ENCODE measurements at places on chromosomes 4 and X. TPM values are rescaled to one million over a fixed set of nuclear protein-coding genes. Genes with fewer than 3 reads are reported as not detected.

- no peaks in the 10 kb centered on the region for H3K4me1 ChIP-seq
- no peak for DNase-seq
- H3K27ac ChIP-seq = no peak overlapping the region
- H3K27me3 ChIP-seq = no peaks in the 10 kb centered on the region
Observed at GRCh38 chr4:139523076-139523475, 32.9 kb downstream of the SETD7 start.

The PNMA3 gene
- not detected for total RNA-seq

GRCh38 chrX:133575501-133576136 is 160.3 kb upstream of the GPC4 start:
- DNase-seq = no peak
- H3K4me3 ChIP-seq = no peak overlapping the region
- H3K27me3 ChIP-seq = peaks cover 27% of the 10 kb centered on the region
- H3K4me1 ChIP-seq = no peaks in the 10 kb centered on the region
- H3K27ac ChIP-seq = no peak overlapping the region
- no peaks in the 10 kb centered on the region for H3K36me3 ChIP-seq

- H3K27me3 ChIP-seq = no peaks in the 10 kb centered on the region
- H3K4me3 ChIP-seq = no peak overlapping the region
- H3K36me3 ChIP-seq = no peaks in the 10 kb centered on the region
Observed at GRCh38 chrX:106302304-106302703, 134.2 kb downstream of the PWWP3B start.

DNA sequence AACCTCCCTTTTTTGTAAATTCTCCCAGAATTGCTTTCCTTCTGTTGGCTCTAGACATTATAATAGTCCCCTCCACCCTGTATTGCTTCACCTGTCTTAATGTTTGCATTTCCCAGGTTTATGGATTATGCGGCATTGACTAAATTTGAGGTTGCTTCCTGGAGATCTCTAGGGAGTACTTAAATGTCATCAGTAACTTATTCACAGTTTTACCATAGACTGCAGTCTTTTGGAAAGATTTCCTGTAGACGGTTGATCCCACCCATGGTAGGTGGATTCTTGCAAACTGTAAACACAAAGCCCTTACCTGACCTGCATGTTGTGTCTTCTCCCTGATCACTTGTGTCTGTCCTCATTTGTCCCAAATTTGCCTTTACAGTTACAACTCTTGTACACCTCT is 6.2 kb upstream of the NOX1 start:
- no peaks in the 10 kb centered on the region for H3K4me1 ChIP-seq
- H3K27me3 ChIP-seq = peaks cover 33% of the 10 kb centered on the region
- no peak overlapping the region for H3K4me3 ChIP-seq
- no peak for DNase-seq

DNA sequence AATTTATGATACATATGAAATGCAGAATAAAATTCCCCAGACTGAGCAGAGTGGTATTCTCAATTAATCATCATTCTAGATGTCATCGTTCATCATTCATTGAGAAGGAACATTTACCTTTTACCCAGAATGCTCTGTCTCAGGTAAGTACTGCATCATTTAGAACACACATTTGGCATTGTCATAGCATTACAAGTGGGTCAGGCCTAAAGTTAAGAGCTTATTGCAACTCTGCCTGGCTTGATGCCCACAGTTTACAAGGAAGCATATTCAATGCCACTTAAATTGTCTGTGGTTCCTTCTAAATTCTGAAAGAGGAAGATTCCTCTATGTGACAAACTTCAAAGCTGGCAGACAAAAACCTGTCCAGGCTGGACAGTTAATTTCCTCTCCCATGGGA is 87.3 kb downstream of the CAMK2D start:
- H3K27me3 ChIP-seq = no peaks in the 10 kb centered on the region
- no peak overlapping the region for H3K27ac ChIP-seq
- no peak for DNase-seq
- no peaks in the 10 kb centered on the region for H3K36me3 ChIP-seq
- peaks cover 11% of the 10 kb centered on the region for H3K4me1 ChIP-seq
- H3K4me3 ChIP-seq = no peak overlapping the region

- H3K4me1 ChIP-seq = no peaks in the 10 kb centered on the region
- no peak overlapping the region for H3K27ac ChIP-seq
- DNase-seq = no peak
- no peaks in the 10 kb centered on the region for H3K36me3 ChIP-seq
- no peaks in the 10 kb centered on the region for H3K27me3 ChIP-seq
Observed at GRCh38 chr4:13665701-13666660, 38.5 kb upstream of the BOD1L1 start.

DNA sequence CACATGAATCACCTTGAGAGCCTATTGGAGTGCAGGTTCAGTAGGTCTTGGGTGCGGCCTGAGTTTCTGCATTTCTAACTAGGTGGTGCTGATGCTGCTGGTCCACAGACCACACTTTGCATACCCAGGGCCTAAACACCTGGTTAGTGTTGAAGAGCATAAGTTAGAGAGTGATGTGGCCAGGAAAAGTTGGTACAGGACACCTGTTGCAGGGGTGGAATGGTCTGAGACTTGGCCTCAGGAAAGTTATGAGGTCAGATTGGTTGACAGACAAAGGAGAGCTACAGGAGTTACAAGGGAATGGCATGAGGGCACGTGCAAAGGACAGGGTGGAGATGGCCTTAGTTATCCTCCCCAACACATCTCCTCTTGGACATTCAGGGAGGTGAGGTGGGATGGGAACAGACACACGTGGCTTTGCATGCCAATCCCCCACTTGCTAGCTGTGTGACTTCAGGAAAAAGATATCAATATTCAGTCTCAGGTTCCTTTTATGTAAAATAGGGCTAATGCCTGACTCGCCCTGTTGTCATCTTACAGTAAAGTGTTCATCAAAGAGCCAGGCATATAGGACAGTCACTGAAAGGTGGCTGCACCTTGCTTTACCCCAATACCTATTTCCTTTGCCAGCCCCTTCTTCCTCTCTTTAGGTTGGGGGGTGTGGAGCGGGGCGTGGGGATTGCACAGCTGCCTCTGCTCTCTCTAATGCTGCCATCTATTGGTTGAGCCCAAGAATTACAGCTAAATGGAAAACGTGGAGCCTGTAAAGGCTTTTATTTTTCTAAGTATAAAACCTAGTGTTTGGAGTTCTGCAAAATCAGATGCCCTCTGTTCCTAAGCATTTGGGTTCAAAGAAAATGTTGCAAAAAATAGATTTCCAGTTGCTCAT is 47.5 kb downstream of the ATG4A start:
- no peak for DNase-seq
- peaks cover 49% of the 10 kb centered on the region for H3K27me3 ChIP-seq
- no peak overlapping the region for H3K27ac ChIP-seq

DNA sequence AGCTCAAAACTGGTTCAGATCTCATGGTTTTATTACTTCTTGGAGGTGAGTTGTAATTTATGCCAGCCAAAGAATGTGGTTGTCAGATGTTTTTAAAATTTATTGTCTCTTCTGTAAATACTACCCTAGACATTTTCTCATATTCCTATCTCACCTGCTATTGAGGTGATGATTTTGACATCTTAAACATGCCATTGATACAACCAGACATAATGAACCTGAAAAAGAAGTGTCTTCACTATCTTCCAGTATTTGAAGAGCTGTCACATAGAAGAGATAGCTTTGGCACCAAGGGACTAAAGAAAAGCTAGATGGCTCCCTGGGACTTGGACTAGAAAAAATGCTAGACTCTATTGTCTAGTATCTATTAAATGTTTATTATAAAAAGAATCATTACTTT is 155.7 kb downstream of the RAP1GDS1 start:
- no peaks in the 10 kb centered on the region for H3K4me1 ChIP-seq
- H3K4me3 ChIP-seq = no peak overlapping the region
- H3K27ac ChIP-seq = no peak overlapping the region
- no peaks in the 10 kb centered on the region for H3K36me3 ChIP-seq
- H3K27me3 ChIP-seq = no peaks in the 10 kb centered on the region
- DNase-seq = no peak

- no peak overlapping the region for H3K4me3 ChIP-seq
- no peaks in the 10 kb centered on the region for H3K36me3 ChIP-seq
- H3K27me3 ChIP-seq = peaks cover 11% of the 10 kb centered on the region
- no peak overlapping the region for H3K27ac ChIP-seq
Observed at GRCh38 chrX:154648931-154649330, 4.4 kb downstream of the CTAG2 start.

DNA sequence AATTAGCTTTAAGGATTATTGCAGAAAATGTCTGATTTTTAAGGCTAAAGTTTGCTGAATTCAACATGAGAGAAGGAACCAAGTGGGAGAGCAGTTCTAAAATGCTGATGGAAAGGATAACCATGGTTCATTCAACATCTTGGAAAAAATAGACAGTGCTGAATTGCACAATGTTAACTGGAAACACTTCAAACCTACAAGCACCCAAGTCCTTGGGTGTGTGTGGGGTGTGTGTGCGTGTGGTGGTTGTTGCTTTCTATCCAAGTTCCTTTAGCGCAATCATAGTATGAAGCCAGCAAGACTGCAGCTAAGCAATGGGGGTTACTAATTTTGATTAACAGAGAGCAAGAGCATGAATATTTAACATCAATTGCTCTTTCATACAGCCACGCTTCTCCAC is 29.3 kb upstream of the SCOC start:
- no peak overlapping the region for H3K4me3 ChIP-seq
- H3K27me3 ChIP-seq = no peaks in the 10 kb centered on the region
- no peak for DNase-seq
- no peak overlapping the region for H3K27ac ChIP-seq
- no peaks in the 10 kb centered on the region for H3K4me1 ChIP-seq
- no peaks in the 10 kb centered on the region for H3K36me3 ChIP-seq

GRCh38 chr4:1183985-1184773 is 11.8 kb upstream of the SPON2 start:
- peak; percentile 14 for DNase-seq
- H3K27me3 ChIP-seq = no peaks in the 10 kb centered on the region
- H3K36me3 ChIP-seq = no peaks in the 10 kb centered on the region
- H3K27ac ChIP-seq = peak overlapping the region; percentile 48

GRCh38 chr4:79362626-79363025 is 36.8 kb upstream of the NAA11 start:
- H3K4me3 ChIP-seq = no peak overlapping the region
- H3K27ac ChIP-seq = no peak overlapping the region
- no peaks in the 10 kb centered on the region for H3K4me1 ChIP-seq

GRCh38 chr4:11139871-11140270 is 288.8 kb downstream of the HS3ST1 start:
- DNase-seq = no peak
- H3K4me1 ChIP-seq = no peaks in the 10 kb centered on the region
- H3K27ac ChIP-seq = no peak overlapping the region
- no peaks in the 10 kb centered on the region for H3K36me3 ChIP-seq

The JCHAIN gene
- 337 TPM for total RNA-seq

DNA sequence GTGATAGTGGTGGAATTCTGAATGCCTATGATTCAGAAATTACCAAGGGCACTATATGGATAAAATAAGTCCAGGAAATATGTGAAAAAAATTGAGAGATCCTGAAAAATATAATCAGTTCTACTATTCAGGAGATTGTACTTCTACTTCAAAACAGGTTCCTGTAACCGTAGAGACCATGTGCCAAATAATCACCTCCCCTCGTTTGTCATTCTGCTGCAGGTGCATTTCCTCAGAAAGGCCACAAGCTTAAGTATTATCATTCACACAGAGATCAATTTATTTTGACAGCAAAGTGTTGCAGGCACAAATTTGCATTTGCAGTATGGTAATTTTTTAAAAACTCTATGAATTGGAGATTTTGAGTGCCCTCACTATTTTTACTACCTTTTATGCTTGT is 1000.0 kb downstream of the CCSER1 start:
- no peaks in the 10 kb centered on the region for H3K36me3 ChIP-seq
- H3K27me3 ChIP-seq = no peaks in the 10 kb centered on the region

The AIFM1 gene
- total RNA-seq = 13.5 TPM

GRCh38 chr4:38075370-38076152 is 115.4 kb downstream of the PTTG2 start:
- no peaks in the 10 kb centered on the region for H3K36me3 ChIP-seq
- no peak for DNase-seq
- H3K4me3 ChIP-seq = no peak overlapping the region
- no peaks in the 10 kb centered on the region for H3K27me3 ChIP-seq
- no peaks in the 10 kb centered on the region for H3K4me1 ChIP-seq
- peak overlapping the region; percentile 1 for H3K27ac ChIP-seq

GRCh38 chr4:2060611-2061185 is 1.6 kb downstream of the NAT8L start:
- H3K4me3 ChIP-seq = no peak overlapping the region
- H3K36me3 ChIP-seq = no peaks in the 10 kb centered on the region
- no peak overlapping the region for H3K27ac ChIP-seq

DNA sequence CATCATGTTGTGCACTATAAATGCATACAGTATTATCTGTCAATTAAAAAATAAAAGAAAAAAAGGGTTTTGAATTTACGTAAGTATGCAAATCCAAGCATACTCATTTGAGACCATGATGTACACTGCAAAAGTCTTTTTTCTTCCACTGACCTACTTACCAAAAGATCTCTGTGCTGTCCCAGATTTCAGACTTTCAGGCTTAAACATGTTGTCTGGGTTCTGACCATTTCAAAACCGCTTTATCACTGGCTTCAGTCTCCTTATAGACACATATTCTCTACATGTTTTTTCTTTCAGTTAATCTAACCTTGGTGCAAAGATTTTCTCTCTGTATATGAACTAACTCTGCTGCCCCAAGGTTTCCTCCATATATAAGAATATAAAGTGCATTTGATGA is 58.6 kb upstream of the CXCL8 start:
- H3K27ac ChIP-seq = no peak overlapping the region
- no peak overlapping the region for H3K4me3 ChIP-seq
- no peak for DNase-seq
- no peaks in the 10 kb centered on the region for H3K4me1 ChIP-seq
- H3K36me3 ChIP-seq = no peaks in the 10 kb centered on the region
- H3K27me3 ChIP-seq = no peaks in the 10 kb centered on the region

DNA sequence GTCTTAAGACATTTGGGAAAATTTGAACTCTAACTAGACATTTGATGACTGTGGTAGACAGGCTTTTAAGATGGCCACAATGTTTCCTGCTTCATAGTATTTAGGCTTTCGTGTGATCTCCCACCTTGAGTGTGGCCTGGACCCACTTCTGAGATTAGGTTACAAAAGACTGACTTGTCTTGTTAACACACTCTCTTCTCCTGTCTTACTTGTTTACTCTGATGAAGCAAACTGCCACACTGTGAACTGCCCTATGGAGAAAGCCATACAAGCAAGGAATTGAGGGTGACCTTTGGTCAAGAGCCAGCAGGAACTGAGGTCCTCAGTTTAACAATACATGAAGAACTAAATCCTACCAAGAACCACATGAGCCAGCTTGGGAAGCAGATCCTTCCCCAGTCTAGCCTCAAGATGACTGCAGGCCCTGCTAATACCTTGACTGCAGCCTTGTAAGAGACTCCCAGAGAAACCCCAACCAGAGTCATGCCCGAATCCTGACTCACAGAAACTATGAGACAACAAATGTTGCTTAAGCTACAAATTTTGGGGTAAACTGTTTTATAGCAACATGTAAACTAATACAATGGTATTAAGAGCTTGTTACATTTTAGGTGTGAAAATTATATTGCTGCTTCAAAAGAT is 20.3 kb downstream of the UBA6 start:
- no peak overlapping the region for H3K27ac ChIP-seq
- no peak for DNase-seq
- H3K27me3 ChIP-seq = no peaks in the 10 kb centered on the region
- H3K36me3 ChIP-seq = no peaks in the 10 kb centered on the region

The LPAR4 gene
- total RNA-seq = 0.59 TPM
